Activated CD4-positive, alpha-beta T cell treated with anti-CD3 and anti-CD28 coated beads, Interleukin-2, amount 50 U/mL, for 24 hours (primary cell): ENCODE measurements at places on chromosomes 1 and 21.

- no peak for DNase-seq
Observed at GRCh38 chr1:77986810-77987209, 7.9 kb upstream of the FUBP1 start.

DNA sequence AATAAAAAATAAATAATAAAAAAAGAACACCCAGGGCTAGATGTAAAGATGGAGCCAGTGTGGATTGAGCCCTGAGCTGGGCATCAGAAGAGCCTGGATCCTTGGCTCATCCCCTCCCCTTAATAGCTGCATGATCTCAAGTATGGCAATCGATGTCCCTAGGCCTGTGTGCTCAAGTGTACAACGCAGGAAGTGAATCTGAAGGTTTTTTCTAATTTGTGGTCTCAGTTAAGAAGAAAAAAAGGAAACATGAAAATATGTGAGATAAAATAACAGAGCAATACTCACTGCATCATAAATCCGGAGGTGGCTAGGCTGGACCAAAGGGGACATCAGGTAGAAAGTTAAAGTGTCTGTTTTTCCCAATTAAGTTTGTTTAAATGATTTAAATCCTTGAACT is 47.3 kb upstream of the SLC44A3 start:
- DNase-seq, result no peak

GRCh38 chr1:37410105-37410504 is 64.3 kb upstream of the ZC3H12A start:
- DNase-seq, result no peak

- DNase-seq, result no peak
Observed at GRCh38 chr1:198176179-198176578, 19.4 kb downstream of the NEK7 start.

DNA sequence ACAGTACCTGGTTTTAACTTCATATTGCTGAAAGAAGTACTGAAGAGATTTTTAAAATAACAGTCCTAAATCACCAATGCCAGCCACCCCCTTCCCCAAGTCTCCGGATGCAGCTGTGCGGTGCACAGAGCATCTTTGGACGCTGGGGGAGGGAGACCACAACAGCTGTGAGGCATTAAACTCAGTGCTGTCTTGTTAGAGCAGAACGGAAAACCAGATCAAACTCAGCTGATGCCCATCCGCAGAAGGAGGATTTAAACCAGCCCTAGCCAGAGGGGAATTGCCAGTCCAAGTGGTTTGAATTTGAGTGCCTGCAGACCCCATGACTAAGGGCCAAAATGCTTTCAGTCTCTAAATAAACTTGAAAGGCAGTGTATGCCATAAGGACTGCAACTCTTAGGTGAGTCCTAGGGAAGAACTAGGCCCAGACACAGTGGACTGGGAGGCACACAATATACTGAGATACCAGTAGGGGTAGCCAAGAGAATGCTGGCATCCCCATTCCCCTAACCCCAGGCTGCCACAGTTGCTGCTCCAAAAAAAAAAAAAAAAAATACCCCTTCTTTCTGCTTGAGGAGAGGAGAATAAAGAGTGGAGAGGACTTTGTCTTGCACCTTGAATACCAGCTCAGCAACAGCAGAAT is 576.2 kb downstream of the NEGR1 start:
- DNase-seq, result no peak

- no peak for DNase-seq
Observed at GRCh38 chr1:51345300-51345687, 14.9 kb upstream of the TTC39A start.

DNA sequence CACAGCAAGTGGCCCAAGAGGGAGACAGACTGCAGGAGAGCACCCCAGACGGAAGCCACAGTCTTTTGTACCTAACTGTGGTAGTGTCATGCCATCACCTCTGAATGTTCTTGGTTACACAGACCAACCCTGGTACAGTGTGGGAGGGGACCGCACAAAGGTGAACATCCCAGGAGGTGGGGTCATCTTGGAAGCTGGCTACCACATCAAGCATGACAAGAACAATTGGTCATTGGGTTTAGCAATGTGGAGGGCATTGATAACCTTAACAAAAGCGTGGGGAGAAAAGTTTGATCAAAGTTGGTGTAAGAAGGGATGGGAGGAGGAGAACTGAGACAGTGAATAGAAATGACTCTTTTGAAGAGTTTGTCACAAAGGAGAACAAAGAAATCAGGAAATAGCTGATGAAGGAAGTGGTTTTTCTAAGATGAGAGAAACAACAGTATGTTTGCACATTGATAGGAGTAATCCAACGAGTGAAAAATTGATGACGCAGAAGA is 87.1 kb upstream of the CACNA1E start:
- no peak for DNase-seq

GRCh38 chr1:245278846-245279245 is 124.1 kb downstream of the KIF26B start:
- DNase-seq, result no peak

GRCh38 chr1:185328255-185328654 is 11.2 kb upstream of the IVNS1ABP start:
- no peak for DNase-seq

GRCh38 chr1:232463225-232463624 is 166.7 kb downstream of the SIPA1L2 start:
- DNase-seq, result no peak

DNA sequence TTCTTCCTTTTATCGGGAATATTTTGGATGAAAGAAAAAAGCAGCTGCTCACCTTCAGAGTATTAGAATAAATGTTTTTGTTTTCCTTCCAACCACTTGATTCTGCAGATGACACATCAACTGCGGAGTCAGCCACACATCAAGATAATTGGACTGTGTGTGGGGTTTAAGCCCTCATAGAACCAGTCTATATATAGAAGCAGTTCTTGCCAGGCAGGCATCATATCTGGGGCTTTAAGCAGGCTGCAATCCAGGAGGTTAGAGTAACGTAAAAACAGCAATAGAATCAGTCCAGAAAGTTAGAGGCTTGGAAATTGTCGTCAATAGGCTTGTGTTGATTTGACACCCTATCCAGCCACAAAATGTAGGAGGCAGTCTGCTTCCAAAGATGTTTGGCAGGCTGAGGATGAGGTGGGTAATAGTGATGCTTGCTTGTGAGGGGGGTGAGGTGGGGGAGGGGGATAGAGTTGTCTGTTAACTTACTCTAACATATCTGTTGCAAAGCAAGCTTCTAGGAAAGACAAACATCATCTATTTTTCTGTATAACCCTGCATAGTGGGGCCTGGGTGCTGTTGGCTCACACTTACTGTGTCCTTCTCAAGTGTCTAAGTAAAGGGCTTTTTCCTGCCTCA is 64.8 kb downstream of the PEX14 start:
- DNase-seq, result no peak

- DNase-seq, result no peak
Observed at GRCh38 chr1:80926531-80926930, 874.2 kb upstream of the ADGRL2 start.

DNA sequence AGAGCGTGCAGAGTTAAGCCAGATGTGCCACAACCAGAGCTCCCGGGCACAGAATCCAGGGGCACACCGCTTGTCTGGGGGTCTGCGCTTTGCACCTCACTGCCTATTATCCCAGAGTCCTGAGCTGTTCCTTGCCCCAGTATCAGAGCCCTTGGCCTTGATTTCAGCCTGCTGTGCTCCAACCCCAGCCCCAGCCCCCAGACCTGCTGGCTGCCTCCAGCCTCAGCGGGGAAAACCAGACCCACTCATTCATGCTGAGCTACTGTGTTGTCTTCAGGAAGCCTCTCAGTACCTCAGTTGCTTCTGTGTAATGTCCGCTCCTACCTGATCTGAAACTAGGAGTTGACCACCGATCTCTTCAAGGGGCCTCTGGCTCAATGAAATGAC is 1.1 kb downstream of the IKBKE start:
- DNase-seq, result no peak

- DNase-seq, result no peak
Observed at GRCh38 chr1:29320156-29320940, 84.0 kb downstream of the PTPRU start.

- no peak for DNase-seq
Observed at GRCh38 chr1:118093017-118093416, 92.0 kb downstream of the SPAG17 start.

GRCh38 chr1:171664976-171665375 is 12.5 kb upstream of the MYOC start:
- no peak for DNase-seq

- DNase-seq, result no peak
Observed at GRCh38 chr21:43985690-43986251, 26.3 kb upstream of the TRAPPC10 start.

- DNase-seq, result no peak
Observed at GRCh38 chr1:245997471-245998258, 509.4 kb downstream of the SMYD3 start.

GRCh38 chr1:183876309-183876708 is 71.4 kb downstream of the RGL1 start:
- DNase-seq, result no peak

- no peak for DNase-seq
Observed at GRCh38 chr1:98344731-98345130, 316.8 kb upstream of the SNX7 start.

DNA sequence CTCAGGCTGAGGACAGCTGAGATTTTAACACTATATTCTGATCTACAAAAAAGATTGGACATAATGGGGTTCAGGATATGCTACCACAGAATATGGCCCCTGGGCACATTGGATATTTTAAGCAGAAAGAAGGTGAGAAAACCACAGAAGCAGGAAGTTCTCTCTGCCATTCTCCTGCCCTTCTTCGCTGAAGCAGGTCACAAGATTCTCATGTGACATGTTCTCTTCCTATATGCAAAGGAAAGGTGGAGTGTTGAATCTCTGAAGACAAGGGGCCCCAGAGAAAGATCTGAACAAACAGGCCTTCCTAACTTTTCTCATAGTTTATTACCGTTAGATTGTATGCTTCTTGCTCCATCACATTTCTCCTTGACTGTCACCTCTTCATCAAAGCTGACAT is 285.7 kb downstream of the S1PR1 start:
- no peak for DNase-seq

GRCh38 chr1:110608247-110608646 is 2.1 kb upstream of the KCNA2 start:
- no peak for DNase-seq

GRCh38 chr1:35179908-35180307 is 13.0 kb downstream of the SFPQ start:
- DNase-seq, result no peak

DNA sequence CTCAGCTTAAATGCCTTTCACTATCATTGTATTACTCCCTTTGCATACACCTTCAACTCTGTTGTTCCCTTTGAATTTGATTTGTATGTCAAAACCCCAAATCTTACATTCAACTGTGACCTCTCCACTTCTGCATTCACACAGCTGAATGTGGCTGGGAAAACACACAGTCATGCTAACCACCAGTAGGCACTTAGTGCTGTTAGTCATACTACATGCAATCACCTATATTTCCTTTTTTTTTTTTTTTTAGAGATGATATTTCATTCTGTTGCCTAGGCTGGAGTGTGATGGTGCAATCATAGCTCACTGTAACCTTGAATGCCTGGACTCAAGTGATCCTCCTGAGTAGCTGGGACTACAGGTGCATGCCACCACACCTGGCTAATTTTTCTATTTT is 16.2 kb downstream of the BTBD8 start:
- no peak for DNase-seq

- DNase-seq, result peak; percentile 72
Observed at GRCh38 chr1:27959792-27960603, at the start of gene XKR8. Gene XKR8 (plus strand): TSS chr1:27959973. CDS start chr1:27960070, 97 bp downstream.

DNA sequence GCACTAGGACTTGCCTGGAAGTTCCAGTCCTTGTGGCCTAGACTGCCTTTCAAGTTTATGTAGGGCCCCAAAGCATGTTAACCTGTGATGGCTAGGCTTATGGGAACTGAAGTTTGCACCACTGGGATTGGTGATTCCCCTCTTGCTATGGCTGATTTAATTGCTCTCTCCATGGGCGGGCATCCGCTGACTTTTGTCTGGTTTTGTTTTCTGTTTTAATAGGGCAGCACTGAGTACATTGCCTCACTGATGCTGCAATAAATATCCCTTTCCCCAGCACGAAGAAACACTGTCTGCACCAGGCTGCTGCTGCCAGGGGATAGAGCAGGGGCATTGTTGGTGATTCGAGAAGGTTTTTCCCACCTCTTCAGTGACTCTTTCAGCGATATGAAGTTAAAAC is 73.3 kb upstream of the PDE4B start:
- no peak for DNase-seq

- DNase-seq, result no peak
Observed at GRCh38 chr1:18440385-18441226, 40.1 kb upstream of the KLHDC7A start.

DNA sequence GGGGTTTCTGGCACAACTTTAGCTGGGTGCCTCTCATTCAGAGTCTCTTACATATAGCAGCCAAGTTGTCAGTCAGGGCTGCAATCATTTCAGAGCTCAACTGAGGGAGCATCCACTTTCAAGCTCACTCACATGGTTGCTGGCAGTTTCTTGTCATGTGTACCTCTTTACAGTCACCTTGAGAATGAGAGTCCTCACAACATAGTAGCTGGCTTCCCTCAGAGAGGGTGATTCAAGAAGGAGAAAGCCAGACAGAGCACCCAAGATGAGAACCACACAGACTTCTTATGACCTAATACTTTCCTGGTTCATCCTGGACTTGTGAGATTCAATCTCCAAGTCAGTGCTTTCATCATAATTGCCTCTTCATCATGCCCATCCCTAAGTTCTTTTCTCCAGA is 57.2 kb downstream of the DPT start:
- DNase-seq, result no peak

DNA sequence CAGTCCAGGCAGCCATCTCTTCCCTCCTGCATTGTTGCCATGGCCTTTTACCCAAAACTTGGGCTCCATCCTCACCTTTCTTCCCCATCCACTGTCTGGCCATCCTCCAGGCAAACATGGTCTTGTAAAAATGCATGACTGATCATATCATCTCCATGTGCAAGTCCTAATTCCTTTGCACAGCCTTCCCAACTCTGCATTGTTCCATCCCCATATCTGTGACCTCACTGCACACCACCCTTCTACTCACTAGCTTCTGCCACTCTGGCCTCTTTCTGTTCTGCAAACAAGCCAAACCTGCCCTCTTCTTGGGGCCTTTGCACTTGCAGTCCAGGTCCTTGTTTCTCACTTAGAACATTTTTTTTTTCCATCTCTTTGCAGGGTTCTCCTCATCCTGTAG is 230.1 kb upstream of the GJB5 start:
- DNase-seq, result no peak

DNA sequence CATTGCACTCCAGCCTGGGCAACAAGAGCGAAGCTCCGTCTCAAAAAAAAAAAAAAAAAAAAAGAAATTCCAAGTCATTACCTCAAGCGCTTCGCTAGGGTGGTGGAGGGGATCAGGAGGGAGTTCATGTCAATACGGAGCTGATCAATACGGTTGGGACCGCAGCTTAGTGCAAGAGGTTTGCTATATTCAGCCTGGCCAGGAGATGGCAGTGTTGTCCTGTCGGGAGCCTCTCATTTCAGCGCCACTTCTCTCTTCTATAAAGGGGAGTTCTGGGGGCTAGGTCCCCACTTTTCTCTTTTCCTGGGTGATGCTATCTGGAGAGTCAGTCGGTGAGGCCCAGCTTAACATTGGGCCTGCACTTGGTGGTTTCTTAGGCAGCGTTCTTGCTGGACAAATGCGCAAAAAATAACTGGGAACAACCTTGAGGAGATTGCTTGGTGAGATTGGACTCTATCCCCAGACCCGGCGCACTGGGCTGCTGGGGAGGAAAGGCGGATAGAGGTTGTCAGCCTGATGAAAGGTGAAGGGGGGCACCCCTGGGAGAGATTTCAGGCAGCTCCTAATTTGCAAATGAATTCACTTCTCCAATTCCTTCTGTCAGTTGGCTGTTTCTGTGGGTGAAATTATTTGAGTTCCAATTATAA is 40.4 kb downstream of the KIAA0040 start:
- DNase-seq, result peak; percentile 55
